Neural crest cell (in vitro differentiated cells): ENCODE measurements at places on chromosomes 11 and 22.

- H3K27me3 ChIP-seq: no peaks in the 10 kb centered on the region
- H3K4me1 ChIP-seq: peaks cover 37% of the 10 kb centered on the region
Measured at GRCh38 chr11:44708523-44709280, 18.1 kb upstream of the TSPAN18 start.

GRCh38 chr11:88579466-88579865 lies 241.9 kb upstream of the CTSC start:
- peaks cover 9% of the 10 kb centered on the region for H3K4me1 ChIP-seq
- H3K27ac ChIP-seq: no peak overlapping the region
- H3K27me3 ChIP-seq: no peaks in the 10 kb centered on the region
- H3K4me3 ChIP-seq: no peak overlapping the region

GRCh38 chr11:14908214-14908880 lies 16.3 kb upstream of the CYP2R1 start:
- no peaks in the 10 kb centered on the region for H3K36me3 ChIP-seq
- H3K27ac ChIP-seq: no peak overlapping the region
- no peak for DNase-seq
- H3K27me3 ChIP-seq: no peaks in the 10 kb centered on the region
- peaks cover 4% of the 10 kb centered on the region for H3K4me1 ChIP-seq

- no peaks in the 10 kb centered on the region for H3K27me3 ChIP-seq
- peaks cover 52% of the 10 kb centered on the region for H3K4me1 ChIP-seq
- H3K4me3 ChIP-seq: no peak overlapping the region
- H3K36me3 ChIP-seq: no peaks in the 10 kb centered on the region
- DNase-seq: no peak
Measured at GRCh38 chr11:48020092-48020755, 39.9 kb downstream of the PTPRJ start.

DNA sequence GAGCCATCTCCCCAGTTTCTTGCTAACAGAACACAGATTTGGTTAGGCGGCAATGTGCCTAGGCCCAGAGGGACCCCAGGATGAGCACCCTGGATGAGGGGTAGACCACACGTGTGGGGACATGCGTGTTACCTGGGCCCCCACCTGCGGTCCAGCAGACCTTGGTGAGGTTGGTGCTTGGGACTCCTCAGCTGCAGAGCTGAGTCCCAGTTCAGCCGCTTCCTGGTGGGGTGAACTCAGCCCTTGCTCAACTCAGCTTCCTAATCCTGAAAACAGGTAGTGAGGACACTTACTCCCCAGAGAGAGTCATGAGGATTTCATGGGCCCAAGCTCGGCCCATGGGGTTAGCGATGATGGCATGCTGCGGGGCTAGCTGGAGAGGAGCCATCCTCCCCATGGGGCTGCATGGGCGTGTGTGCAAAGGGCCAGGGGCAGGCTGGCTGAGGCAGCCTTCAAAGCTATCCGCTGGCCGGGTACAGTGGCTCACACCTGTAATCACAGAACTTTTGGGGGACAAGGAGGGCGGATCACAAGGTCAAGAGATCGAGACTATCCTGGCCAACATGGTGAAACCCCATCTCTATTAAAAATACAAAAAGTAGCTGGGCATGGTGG lies 46.9 kb upstream of the SHISAL1 start:
- H3K27ac ChIP-seq: no peak overlapping the region
- H3K36me3 ChIP-seq: no peaks in the 10 kb centered on the region
- no peak for DNase-seq
- H3K4me3 ChIP-seq: no peak overlapping the region
- H3K4me1 ChIP-seq: peaks cover 5% of the 10 kb centered on the region

DNA sequence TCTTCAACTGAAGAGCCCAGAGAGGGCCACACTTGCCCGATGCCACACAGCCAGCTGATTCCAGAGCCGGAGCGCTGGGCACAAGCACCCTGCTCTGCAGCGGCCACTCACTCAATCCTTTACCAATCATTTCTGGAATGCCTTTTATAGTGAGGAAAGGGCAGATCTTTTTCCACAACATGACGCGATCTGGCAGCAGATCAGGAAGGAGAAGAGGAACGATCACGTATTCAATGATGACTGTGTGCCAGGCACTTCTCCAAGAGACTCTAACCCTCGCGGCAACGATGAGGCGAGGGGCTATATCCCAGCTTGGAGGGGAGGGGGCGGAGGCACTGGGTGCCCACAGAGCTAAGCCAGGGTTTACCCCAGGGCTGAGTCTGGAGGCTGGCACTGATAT lies 56.3 kb upstream of the TCF20 start:
- H3K27ac ChIP-seq: no peak overlapping the region

DNA sequence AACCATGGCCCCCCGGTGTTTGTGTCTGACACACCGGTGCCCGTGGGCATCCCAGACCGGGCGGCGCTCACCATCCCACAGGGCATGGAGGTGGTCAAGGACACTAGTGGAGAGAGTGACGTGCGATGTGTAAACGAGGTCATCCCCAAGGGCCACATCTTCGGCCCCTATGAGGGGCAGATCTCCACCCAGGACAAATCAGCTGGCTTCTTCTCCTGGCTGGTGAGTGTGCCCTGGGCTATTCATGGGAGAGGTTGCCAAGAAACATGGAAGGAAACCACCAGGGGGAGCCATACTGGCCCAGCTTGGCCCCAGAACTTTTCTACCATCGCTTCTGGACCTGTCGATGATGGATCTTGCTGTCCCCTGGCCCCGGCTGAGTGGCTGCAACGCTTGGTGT lies 36.5 kb downstream of the PRDM11 start:
- H3K27ac ChIP-seq: no peak overlapping the region
- DNase-seq: no peak
- peak overlapping the region; percentile 19 for H3K4me3 ChIP-seq
- H3K27me3 ChIP-seq: peaks cover 3% of the 10 kb centered on the region

DNA sequence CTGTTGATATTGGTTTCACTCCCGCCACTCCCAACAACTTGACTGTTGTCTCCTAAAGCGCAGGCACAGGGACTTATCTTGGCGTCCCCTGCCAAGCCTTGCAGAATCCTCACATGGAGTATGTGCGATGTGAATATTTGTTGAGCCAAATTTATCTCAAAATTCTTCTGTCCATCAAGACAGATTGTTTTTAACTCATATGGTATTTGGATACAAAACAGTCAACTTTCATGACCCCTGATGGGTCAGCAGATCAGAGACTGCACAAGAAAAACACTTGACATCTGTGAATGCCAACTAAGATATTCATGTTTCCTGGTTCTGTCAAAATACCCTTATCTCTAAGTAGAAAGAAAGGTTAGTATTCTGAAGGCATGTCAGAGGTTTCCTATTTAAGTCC lies 221.7 kb upstream of the BLID start:
- H3K36me3 ChIP-seq: no peaks in the 10 kb centered on the region
- peaks cover 7% of the 10 kb centered on the region for H3K4me1 ChIP-seq
- DNase-seq: no peak
- no peak overlapping the region for H3K4me3 ChIP-seq
- H3K27me3 ChIP-seq: no peaks in the 10 kb centered on the region

- no peaks in the 10 kb centered on the region for H3K4me1 ChIP-seq
- H3K4me3 ChIP-seq: no peak overlapping the region
Measured at GRCh38 chr22:20196094-20196842, 45.4 kb upstream of the CCDC188 start.

DNA sequence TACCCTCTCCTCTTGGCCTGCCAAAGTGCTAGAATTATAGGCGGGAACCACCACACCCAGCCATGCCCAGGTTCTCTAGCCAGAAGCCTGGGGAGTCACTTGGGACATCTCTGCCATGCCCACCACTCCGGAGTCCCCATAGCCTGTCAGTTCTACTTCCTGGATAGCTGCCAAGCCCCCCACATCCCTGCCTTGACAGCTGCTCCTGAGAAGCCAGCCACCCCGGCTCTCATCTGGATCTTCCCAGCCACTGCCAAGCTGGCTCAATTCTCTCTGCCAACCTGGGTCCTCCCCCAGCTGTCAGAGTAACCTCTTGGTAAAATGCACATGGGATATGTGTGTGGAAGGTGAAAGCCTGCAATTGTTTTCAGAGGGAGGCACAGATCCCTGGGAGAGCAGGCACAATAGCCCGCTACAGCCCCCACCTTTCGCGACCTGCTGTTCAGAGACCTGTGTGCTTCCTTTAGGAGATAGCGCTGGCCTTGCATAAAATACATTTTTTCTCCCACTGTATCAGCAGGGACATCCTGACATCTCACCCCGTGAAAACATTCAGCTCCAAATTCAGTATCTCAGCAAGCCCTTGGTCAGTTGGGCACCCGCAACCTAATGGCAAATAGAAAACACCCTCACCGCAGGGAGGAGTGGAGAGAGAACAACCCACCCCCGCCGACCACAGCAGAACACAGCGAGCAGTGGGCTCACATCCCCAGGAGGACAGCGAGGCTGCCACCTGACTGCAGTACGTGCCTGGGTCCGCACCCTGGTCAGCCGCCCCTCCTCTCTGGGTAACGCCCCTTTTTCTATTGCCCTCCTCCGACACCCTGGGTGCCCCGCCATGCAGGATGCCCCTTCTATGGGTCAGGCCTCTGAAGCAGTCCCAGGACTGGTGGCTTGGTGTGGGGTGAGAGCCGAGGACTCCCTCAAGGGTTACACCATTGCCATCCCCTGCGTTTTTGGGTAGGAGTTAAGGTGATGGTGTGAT lies 1342.2 kb downstream of the BRD1 start:
- H3K4me3 ChIP-seq: peak overlapping the region; percentile 15
- peaks cover 31% of the 10 kb centered on the region for H3K27me3 ChIP-seq
- no peak overlapping the region for H3K27ac ChIP-seq
- no peaks in the 10 kb centered on the region for H3K36me3 ChIP-seq

DNA sequence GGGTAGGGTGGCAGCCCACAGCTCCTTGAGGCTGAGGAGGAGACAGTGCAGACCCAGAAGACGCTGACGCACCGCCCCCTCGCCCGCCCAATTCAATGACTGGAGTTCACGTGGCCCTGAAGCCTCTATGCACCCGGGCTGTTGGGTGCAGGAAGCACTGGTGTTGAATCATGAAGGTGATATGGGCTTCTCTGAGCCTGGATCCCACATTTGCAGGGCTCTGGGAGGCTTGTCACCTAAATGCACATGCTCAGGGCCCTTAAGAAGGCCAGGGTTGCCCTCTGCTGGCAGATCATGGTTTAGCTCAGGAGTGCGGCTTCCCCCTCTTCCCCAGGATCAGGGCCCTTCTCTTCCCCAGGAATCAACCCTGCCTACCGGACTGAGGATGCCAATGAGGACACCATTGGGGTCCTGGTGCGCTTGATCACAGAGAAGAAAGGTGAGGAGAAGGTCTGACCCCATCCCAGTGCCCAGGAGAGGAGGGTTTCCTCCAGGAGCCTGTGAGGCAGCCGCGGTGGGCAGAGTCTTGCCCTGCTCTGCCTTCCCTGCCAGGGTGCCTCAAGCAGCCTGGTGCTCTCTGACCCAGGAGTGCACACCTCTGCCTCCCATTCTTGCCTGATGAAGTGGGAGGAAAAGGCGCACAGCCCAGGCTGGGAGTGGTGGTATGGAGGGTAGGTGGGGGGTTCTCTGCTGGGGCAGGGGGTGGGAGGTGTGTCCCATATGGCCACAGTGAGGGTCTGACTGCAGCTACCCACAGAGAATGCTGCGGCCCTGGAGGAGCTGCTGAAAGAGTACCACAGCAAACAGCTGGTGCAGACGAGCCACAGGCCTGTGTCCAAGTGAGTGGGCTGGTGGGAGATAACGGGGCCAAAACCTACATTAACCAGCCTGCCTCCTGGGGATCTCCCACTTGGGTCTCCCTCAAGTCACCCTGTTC lies 17.5 kb downstream of the RELT start:
- peaks cover 3% of the 10 kb centered on the region for H3K36me3 ChIP-seq
- H3K27me3 ChIP-seq: peaks cover 3% of the 10 kb centered on the region

GRCh38 chr11:59201353-59201752 lies 11.4 kb downstream of the MPEG1 start:
- no peak overlapping the region for H3K27ac ChIP-seq
- peaks cover 48% of the 10 kb centered on the region for H3K36me3 ChIP-seq
- H3K4me3 ChIP-seq: no peak overlapping the region
- H3K27me3 ChIP-seq: no peaks in the 10 kb centered on the region

- H3K4me3 ChIP-seq: no peak overlapping the region
- no peaks in the 10 kb centered on the region for H3K36me3 ChIP-seq
- no peak for DNase-seq
- no peak overlapping the region for H3K27ac ChIP-seq
- no peaks in the 10 kb centered on the region for H3K4me1 ChIP-seq
Measured at GRCh38 chr11:118274186-118274585, 10.1 kb upstream of the MPZL2 start.

DNA sequence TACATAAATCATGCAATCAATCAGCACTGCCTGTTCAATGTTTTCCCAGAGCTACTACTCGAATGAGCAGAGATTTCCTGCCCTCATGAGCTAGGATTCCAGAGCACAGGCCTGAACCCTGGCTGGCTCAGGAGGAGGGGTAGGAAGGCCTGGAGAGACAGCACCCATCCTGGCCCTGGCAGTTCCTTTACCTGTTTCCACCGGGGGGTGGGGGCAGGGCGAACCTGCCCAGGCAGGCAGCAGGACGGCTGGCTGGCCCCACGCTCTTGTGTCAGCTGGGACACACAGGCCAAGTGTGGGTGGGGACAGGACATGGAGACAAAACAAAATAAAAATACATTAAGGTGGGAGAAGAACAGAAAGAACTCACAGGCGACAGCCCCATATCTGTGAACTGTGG lies 109.8 kb upstream of the BID start:
- peak overlapping the region; percentile 75 for H3K27ac ChIP-seq
- peaks cover 14% of the 10 kb centered on the region for H3K36me3 ChIP-seq
- H3K27me3 ChIP-seq: no peaks in the 10 kb centered on the region
- no peak overlapping the region for H3K4me3 ChIP-seq
- no peak for DNase-seq

- no peak overlapping the region for H3K27ac ChIP-seq
- DNase-seq: no peak
- H3K36me3 ChIP-seq: no peaks in the 10 kb centered on the region
- no peaks in the 10 kb centered on the region for H3K4me1 ChIP-seq
- H3K27me3 ChIP-seq: peaks cover 13% of the 10 kb centered on the region
Measured at GRCh38 chr22:32218470-32218869, 13.6 kb upstream of the RFPL2 start.

DNA sequence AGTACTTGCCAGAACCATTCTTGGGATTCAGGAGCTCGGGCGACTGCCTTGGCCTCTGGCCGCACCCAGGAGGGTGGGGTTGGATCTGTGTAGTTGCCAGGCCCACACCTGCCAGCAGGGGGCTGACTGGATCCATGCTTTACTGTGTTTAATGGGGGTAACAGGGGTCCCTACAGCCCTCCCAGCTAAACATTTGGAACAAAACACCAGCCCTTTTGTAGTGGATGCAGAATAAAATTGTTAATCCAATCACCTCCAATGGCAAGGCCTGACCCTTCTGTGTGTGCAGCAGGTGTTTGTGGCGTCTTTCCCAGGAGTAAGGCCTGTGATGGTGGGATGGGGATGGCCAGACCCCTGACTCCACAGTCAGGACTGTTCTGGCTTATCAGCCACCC lies 22.5 kb downstream of the SUN2 start:
- peak overlapping the region; percentile 54 for H3K4me3 ChIP-seq
- no peak overlapping the region for H3K27ac ChIP-seq
- H3K27me3 ChIP-seq: no peaks in the 10 kb centered on the region
- DNase-seq: peak; percentile 49
- no peaks in the 10 kb centered on the region for H3K4me1 ChIP-seq
